ENCODE measurements at places on chromosomes 16 and 17. TPM values are rescaled to one million over a fixed set of nuclear protein-coding genes. Genes with fewer than 3 reads are reported as not detected.

The DHRS7C gene
- total RNA-seq = 317 TPM

The TMEM204 gene
- total RNA-seq = 22.1 TPM

The B4GALNT2 gene
- total RNA-seq = 0.03 TPM

The CETP gene
- total RNA-seq = 0.46 TPM

The BICDL2 gene
- total RNA-seq = not detected

The CNTNAP4 gene
- total RNA-seq = not detected

The OR3A3 gene
- total RNA-seq = not detected

The PCGF2 gene
- 48.4 TPM for total RNA-seq

The GLP2R gene
- 4.3 TPM for total RNA-seq

The HOXB9 gene
- total RNA-seq = not detected

The MMP28 gene
- 5.1 TPM for total RNA-seq

The MRPS23 gene
- 50.9 TPM for total RNA-seq

The MT1H gene
- not detected for total RNA-seq

The TSPOAP1 gene
- total RNA-seq = 7.0 TPM

The TNFRSF17 gene
- 0.38 TPM for total RNA-seq

The NUP93 gene
- 31.5 TPM for total RNA-seq

The TMED6 gene
- total RNA-seq = not detected

The CCDC40 gene
- 10.0 TPM for total RNA-seq

The ABI3 gene
- 9.5 TPM for total RNA-seq

The RNF157 gene
- total RNA-seq = 10.7 TPM

The TBC1D26 gene
- total RNA-seq = not detected

The AGRP gene
- not detected for total RNA-seq

The SALL1 gene
- total RNA-seq = 7.5 TPM

All from right cardiac atrium (tissue), 5 donors.